ENCODE measurements at places on chromosomes 11 and 22.

GRCh38 chr11:70251659-70252321 lies 18.7 kb upstream of the PPFIA1 start:
- no peak for DNase-seq

- DNase-seq = no peak
These were observed 1.9 kb upstream of the OR51B4 start for GRCh38 chr11:5303626-5304025.

DNA sequence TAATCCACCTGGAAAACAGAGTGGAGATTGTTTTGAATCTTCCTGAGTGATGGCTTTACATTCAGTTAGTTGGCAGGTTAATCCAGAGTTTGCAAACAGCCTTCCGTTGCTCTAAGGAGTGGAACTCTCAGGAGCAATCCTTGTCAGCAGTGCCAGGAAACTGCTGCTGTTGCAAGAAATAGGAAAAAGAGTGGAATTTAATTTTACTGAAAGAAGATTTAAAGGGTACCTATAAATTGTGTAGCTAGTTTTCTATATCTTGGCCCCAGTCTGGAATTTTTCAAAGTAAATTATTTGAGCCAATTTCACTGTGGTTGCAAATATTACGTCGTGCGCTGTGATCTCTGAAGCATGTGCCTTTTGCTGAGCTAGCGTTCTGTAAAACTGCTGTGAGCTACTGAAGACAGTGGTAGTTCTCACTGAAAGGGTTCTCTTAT lies 55.5 kb upstream of the SLC5A12 start:
- no peak for DNase-seq

- no peak for DNase-seq
These were observed 10.9 kb downstream of the CD5 start for GRCh38 chr11:61113201-61113600.

- DNase-seq = no peak
These were observed 72.8 kb upstream of the KCNQ1OT1 start for GRCh38 chr11:2772544-2773031.

DNA sequence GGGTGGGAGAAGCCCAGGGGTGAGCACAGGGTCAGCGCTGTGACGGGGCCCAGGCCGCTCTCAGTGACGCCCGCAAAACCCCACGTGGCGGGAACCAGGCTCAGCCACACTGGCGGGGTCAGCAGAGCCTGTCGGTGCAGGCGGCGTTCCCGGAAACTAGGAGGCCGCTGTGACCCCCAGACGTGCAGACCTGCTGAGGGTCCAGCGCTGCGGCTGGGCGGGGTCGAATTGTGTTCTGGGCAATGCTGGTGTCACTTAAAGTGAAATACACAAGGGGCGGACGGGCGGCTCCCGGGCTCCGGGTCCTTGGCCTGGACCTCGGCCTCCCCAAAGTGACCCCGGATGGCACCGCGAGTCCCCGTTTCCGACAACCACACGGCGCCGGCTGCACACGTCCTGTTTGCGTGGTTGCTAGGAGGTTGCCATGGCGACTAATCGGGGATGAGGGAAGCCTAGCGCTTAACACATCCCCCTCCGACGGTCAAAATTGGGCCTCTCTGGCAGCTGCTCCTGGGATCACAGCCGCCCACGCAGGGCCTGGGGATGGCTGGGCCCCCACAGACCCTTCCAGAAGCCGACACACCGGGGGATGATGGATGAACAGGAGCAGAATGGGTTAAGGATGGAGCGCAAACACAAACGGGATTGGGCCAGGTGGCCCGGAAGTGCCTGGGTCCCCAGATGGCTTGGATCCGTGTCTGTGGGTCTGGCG lies 81.7 kb upstream of the PRR5 start:
- DNase-seq = peak; percentile 70

GRCh38 chr22:24486501-24486921 lies 8.6 kb upstream of the UPB1 start:
- DNase-seq = no peak

- DNase-seq = no peak
These were observed 1.9 kb downstream of the MUC5B start for GRCh38 chr11:1224491-1225385.

DNA sequence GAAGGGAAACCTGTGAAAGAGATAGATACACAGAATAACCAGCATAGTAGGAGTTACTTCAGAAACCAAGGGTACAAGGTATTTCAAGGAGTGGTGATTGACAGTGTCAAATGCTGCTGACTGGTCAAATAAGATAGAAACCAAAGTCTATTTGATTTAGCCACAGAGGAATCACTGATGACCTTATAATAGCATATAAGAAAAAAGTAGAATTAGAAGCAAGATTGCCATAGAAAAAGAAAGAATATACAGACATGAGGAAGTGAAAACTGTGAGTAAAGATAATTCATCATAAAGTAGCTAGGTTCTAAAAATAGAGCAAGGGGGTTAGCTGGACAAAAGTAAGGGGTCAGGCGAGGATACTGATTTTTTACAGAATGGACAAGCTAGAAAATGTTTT lies 14.2 kb downstream of the ZBTB44 start:
- no peak for DNase-seq

GRCh38 chr22:41963453-41964111 lies 5.7 kb upstream of the SEPTIN3 start:
- no peak for DNase-seq

DNA sequence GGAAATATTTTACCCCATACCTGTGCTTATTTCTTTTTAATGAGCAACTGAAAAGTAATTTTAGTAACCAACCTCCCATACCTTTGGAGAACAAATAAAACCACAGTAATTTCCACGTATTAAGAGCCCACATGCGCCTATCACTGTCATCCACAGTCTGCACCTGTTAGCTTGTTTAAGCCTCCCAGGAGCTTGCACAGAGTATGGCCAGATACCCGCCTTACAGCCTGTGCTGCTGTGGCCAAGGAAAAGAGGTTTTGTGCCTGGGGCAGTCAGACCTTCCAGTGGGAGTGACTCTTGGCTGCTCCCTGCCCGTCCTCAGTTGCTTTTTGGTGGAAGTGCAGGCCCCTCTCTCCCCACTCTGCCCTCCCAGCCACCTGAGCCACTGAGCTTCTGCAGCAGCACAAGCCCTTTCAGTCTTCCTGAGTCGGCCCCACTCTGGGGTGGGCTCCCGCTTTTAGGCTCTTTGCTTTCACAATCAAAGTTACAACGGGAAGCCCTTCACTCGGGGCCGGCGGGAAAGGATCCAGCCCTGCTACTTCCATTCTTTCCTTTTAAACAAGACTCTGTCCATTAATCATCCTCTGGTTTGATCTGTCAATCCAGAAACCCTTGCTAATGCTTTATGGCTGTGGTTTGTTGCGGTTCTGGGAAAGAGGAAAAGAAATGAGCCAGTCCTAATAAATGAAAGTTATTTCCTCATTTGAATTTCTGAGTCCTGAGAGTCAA lies 308.8 kb downstream of the TBC1D22A start:
- no peak for DNase-seq

GRCh38 chr11:62613291-62613778 lies 278 bp downstream of the ROM1 start:
- no peak for DNase-seq

DNA sequence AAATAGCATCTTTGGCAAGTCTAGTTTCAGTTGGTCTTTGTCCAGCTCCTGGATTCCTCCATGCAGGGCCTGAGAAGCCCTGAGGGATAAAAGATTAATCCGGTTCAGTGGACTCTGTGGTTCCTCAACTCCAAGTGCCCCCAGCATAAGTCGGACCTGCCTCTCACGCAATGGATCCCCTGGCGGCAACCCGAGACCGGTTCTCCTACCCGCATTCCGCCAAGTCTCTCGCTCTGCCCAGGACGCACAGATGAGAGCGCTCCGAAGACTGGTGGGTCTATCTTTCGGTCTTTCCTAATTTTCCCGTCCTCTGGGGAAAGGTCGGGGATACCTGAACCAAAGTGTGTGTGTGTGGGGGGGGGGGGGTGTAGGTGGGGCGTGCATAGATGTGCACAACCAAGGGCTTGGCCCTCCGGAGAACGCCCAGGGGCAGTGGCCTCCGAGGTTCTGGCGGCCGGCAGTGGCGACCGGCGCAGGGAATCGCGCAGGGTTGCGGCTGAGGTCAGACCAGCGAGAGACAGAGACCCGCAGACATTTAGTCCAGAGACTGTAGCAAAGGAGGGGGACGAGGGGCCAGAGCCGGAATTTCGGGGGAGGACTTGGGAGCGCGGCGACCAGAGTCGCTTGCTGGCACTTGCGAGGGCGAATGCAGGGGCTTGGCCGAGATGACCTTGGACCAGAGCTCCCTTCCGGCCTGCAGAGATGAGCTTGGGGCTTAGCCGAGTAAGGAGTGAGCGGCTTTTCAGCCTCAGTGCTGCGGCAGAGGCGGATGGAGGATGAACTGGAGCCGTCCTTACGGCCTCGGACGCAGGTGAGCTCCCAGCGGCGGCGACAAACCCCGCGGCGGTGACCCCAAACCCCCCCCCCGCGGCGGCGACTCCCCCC lies 712 bp upstream of the SLC2A11 start:
- no peak for DNase-seq

DNA sequence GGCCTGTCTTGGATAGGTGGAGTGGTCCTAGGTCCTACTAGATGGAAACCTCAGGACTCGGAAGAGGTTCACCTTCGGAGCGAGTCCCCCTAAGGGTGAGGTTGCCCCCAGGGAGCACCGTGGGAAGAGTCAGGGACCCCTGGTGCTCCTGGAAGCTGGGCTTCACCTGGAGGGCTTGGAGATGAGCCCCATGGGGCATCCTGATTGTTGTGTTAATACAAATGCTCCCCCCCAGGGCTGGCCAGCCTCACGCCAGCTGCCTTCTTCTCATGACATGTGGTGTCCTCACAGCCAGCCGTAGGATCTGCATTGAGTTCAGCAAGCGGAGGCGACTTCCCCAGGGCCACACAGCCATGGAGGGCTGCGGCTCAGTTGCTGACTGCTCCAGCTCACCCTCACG lies 1487.5 kb downstream of the BRD1 start:
- DNase-seq = no peak

DNA sequence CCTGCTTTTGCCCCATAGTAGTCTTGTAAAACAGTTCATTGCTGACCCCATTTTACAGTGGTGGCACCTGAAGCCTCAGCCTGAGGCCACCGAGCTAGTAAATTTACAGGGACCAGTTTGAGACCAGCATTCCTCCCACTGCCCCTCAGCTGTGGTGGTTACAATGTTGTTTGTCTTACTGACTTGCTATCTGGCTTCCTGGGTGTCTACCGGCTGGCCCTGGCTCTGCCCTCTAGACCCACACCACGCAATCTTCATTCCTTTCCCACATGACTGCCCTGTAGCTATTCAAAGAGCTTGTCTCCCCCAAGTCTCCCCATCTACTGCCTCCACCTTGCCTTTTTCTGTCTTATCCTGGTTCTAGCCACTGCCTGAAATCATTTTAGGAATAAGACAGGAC lies 20.8 kb downstream of the PIK3IP1 start:
- no peak for DNase-seq

Data from stimulated activated CD8-positive, alpha-beta memory T cell treated with anti-CD3 and anti-CD28 coated beads, Interleukin-2, amount 100 ng/mL, for 1 hour (primary cell).